Stimulated activated CD4-positive, alpha-beta T cell treated with anti-CD3 and anti-CD28 coated beads, TNF-alpha, amount 100 ng/mL, for 1 hour (primary cell): ENCODE measurements at places on chromosomes 2 and 18.

DNA sequence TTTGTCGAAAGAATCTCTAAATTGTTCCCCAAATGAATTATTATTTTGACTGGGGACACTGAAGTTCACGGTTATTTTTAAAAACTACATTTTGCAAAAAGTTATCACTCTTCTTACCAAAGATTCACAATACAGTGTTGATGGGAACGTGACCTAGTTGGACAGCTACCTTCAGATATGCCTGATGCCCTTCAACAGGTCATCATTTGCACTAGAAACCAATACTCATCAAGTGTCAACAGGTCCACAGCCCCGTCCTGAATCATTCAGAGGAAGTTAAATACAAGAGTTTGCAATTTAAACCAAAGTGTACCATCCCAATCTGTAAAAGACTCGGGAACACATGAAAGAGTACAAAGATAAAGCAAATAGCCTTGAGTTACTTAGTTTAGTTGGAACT is 28.3 kb downstream of the BCL2 start:
- no peak for DNase-seq

DNA sequence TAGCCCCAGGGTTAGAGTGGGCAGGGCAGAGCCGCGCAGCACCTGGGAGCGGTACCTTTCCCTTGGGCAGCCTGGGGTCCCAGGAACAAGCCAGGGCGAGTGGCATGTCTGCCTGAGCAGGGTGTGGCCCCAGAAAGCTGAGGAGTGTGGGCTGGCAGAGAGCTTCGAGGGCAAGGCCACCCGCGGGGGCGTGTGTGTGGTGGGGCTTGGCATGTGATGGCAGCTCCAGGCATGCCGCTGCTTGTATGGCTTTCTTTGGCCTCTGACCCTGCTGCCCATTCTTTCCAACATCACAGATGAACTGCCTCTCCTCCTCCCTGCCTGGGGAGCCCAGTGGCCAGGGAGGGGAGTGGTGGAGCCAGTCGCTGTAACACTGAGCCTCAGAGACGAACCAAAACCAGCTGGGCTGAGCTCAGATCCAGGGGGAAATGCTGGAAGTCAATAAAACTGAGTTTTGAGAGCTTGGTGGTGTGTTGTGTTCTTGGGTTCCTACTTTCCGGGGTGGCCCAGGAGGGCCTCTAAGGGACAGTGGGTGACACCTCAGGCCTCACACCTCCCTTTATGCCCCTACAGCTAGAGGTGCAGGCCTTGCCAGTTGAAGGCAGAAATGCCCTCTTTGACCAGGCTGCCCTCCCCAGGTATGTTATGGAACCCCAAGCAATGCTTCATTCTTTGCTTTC is 7.4 kb downstream of the DNAJB2 start:
- DNase-seq: no peak

GRCh38 chr18:74951165-74951760 is 257.7 kb downstream of the PTGR3 start:
- no peak for DNase-seq

DNA sequence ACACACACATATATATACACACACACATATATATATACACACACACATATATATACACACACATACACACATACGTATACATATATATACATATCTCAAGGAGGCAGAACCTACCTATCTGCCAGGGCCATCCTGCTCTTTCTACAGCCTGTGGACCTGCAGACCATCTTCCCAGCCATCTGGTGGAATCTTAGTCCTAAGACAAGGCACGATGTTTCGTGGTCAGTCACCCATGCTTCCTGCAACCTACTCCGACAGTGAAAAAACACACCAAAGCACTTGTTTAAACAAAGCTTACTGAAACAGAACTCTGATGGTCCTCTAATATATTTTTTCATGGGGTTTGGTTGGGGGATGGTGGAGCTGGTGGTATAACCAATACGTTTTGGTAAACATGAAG is 164.2 kb upstream of the ZNF521 start:
- no peak for DNase-seq

- DNase-seq: no peak
Measured at GRCh38 chr18:32096946-32097345, 5.3 kb downstream of the RNF138 start.

- DNase-seq: no peak
Measured at GRCh38 chr2:74128206-74128605, 19.5 kb downstream of the BOLA3 start.

DNA sequence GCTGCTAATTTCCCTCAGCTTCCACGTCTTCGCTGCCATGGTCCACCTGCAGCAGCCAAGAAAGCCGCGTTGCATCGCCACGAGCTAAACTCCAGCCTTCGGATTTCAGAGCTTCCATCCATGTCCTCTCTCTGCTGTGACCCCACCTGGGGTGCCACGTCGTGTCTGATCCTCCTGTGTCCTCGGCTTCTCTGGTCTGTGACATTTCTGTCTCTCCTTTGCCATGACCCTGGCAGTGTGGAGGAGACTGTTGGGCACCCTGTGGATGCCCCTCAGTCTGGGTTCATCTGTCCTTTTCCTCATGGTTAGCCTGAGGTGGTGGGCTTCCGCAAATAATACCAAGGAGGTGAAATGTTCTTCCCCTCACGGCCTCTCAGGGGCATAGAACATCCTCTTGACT is 106.8 kb downstream of the RTP5 start:
- DNase-seq: no peak

DNA sequence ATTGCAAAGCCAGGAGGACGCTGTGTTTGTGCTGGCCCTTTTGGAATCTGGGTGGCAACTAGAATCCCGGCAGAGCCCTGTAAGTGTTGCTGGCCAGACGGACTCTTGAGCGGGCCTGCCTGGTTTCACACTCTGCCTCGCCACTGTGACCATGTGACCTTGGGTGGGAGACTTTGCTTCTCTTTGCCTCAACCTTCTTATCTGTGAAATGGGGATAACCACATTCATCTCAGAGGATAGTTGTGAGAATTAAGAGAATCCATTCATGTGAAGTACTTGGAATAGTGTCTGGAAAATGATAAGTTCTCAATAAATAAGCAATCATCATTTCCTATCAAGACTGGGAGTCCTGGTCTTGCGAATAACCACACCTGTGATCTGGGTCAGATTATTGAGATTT is 105.6 kb downstream of the LIPG start:
- DNase-seq: no peak

DNA sequence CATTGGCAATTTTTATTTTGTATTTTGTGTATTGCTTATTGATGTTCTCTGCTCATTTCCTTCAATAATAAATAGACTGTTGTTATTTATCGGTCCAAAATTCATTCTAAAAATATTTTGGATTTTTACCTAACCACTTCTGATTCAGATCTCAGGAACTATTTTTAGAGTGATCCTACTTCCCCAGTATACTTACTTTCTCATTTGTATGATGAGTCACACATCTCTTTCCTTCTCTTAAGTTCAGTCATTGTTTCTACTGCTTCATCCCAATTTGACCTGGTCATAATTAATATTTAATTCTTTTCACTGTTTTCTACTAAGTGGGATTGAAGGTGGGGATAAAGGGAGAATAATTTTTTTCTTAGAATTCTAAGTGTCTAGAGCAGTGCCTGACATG is 75.1 kb downstream of the AGPS start:
- no peak for DNase-seq

- no peak for DNase-seq
Measured at GRCh38 chr2:199302851-199303250, 154.9 kb downstream of the SATB2 start.

- DNase-seq: no peak
Measured at GRCh38 chr18:40687399-40687798, 1267.6 kb upstream of the PIK3C3 start.

DNA sequence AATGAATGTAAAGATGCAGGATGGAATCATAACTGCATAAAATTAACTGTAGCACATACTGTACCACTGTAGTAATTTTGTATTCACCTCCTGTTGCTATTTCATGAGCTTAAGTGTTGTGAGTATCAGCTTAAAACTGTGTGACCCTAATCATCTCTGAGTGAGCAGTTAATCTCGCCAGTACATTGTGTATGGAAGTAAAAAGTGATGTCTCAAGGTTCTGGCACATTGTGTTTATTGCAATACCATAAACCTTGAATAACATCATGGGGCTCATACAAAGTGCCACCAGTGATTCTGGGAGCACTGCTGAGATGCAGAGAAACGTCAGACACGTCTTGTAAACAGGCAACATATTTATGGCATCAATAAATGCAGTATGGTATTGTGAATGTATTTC is 124.5 kb downstream of the PMAIP1 start:
- no peak for DNase-seq

DNA sequence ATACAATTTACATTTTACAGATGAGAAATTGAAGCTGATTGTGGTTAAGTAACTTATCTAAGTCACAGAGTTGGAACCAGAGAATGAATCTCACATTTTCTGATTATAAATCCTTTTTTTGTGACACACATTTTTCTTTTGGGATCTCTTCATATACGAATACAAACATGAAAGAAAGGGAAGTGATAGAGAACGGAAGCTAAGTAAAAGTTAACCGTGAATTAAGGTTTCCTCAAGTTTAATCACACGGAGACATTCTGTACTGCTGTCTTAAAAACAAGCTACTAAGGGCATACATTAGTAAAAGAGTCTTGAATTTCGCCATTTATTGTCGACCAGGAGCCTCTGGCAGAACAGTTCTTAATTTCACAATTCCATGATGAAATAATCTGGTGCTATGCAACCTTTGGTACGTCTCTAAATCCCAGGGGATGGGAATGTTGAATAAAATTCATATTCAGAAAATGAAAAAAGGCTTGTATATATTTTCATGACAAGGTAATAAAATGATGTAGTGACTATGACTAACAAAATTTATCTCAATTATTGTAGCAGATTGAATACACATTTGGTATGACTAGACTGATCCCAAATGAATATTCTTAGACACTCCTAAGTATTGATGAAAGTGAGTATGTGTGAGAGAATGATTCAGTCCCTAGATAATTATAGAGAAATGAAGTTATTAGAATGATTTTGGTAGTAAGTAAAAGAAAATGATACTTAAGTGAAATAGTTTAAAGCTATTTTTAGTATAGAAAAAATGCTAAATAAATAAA is 40.3 kb upstream of the ZSWIM2 start:
- DNase-seq: no peak

DNA sequence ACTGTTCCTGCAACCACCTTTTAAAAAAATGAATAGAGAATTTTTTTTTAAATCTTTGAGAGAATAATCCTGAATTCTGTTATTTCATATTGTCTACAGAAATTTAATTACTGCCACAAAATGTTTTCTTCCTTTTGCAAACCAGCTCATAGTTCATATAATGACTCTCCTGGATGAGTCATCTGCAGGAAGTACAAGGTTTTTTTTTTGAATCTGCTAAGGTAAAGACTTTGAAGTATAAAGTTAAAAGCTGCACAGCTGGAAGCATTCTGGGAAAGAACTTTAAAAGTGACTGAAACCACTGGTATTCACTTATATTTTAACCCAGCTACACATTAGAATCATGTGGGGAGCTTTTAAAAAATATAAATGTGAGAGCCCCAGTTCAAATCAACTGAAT is 25.4 kb downstream of the SESTD1 start:
- DNase-seq: no peak

DNA sequence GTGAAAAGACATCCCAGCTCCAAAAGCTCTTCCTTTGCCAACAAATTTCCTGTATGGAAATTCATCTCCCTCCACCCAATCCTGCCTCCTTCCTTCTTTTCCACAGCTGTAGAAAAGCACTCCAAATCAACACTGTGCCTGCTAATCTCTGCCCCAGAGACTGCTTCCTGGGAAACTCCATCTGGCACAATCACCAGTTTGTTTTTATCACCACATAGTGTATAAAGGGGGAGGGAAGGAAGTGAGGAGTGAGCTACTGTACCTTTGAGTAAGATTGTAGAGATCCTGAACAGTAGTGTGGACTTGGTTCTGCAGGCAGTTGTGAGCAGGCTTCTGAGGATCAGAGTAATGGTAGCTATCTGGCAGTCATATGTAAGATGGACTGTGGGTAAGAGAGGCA is 14.7 kb upstream of the FAM237A start:
- no peak for DNase-seq
